ENCODE measurements at places on chromosomes 4 and X. TPM values are rescaled to one million over a fixed set of nuclear protein-coding genes. Genes with fewer than 3 reads are reported as not detected.

GAGE12J gene
- total RNA-seq, result not detected

PDLIM3 gene
- 35.4 TPM for total RNA-seq

EFHC2 gene
- total RNA-seq, result not detected

NXT2 gene
- total RNA-seq, result 9.6 TPM

DCAF4L1 gene
- 0.30 TPM for total RNA-seq

RNF150 gene
- 0.05 TPM for total RNA-seq

MAGEB17 gene
- total RNA-seq, result not detected

PLP1 gene
- total RNA-seq, result not detected

CDKL2 gene
- not detected for total RNA-seq

SORBS2 gene
- 188 TPM for total RNA-seq

YIPF7 gene
- total RNA-seq, result not detected

ANOS1 gene
- 0.98 TPM for total RNA-seq

TCEAL6 gene
- not detected for total RNA-seq

SSX4B gene
- total RNA-seq, result not detected

BEX1 gene
- 1.00 TPM for total RNA-seq

PLK4 gene
- 16.3 TPM for total RNA-seq

All from mammary microvascular endothelial cell (primary cell).